ENCODE measurements at places on chromosomes 6 and 20. TPM values are rescaled to one million over a fixed set of nuclear protein-coding genes. Genes with fewer than 3 reads are reported as not detected.

Gene RIMS1
- total RNA-seq: not detected

Gene ALDH8A1
- total RNA-seq: 0.59 TPM

Gene HMGCLL1
- total RNA-seq: not detected

Gene CLPSL1
- not detected for total RNA-seq

Data from cardiac ventricle fibroblast (primary cell).